ENCODE measurements at places on chromosomes 11 and 22.
A peak's percentile ranks its signal among the peaks of the same experiment; 100 is the strongest.

DNA sequence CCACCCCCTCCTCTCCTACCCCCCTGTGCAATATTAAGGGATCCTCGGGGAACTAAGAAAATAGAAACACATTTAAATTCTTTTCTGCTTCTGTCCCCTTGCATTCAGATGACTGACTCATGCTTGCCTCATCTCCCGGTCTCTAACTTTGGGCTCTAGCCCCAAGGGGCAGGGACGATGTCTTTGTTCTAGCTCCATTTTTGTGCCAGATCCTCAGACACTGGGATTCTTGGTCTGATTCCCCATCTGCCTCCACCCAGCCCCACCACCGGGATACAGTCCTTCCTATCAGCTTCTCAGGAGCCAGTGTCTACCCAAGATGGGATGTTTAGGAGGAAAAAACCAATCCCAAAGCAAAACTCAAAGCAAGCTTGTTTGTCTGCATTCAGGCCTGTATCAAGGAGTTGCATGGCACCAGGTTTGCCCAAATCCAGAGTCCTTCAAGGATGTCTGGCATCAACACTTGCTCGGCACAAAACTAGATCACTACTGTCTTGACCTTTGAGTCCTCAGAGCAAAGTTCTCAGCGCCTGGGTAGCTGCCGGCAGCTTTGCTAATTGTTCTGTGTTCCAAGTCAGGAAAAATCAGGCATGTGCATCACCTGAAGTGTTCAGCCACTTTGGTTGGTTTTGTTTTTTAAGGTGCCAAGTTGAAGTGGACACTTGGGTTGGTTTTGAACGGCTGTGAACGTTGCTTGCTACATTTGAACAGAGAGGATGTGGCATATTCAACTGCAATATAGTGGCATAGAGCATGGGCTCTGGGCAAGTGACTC lies 212.8 kb downstream of the DSCAML1 start:
- DNase-seq: no peak

DNA sequence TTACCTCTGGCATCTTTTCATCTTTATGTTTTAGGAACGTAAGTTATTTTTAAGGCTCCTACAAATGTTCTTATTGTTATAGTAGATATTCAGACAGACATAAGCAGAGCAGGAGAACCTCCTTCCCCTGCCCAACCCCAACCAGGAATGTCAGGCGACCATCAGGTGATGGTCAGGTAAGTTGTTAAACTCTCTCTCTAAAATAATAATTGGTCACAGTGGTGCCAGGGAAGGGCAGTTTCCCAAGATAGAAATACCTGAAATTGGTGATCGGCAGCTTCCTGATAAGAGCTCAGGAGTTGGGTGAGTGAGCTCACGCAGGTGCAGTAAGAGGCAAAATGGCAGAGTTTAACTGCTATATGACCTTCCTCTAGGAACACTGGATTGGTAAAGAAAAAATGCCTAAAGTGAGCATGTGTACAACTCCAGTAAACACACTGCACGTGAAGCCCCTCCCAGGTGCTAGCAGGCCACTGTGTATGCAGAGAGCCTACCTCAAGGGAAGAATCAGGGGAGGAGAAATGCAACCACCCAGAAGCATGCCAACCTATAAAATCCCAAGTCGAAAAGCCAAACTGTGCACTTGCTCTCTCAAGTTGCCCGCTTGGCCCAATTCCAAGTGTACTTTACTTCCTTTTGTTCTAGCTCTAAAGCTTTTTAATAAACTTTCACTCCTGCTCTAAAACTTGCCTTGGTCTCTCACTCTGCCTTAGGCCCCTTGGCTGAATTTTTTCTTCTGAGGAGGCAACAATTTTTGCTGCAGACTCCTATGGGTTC lies 273.9 kb downstream of the SBF2 start:
- no peak for DNase-seq

DNA sequence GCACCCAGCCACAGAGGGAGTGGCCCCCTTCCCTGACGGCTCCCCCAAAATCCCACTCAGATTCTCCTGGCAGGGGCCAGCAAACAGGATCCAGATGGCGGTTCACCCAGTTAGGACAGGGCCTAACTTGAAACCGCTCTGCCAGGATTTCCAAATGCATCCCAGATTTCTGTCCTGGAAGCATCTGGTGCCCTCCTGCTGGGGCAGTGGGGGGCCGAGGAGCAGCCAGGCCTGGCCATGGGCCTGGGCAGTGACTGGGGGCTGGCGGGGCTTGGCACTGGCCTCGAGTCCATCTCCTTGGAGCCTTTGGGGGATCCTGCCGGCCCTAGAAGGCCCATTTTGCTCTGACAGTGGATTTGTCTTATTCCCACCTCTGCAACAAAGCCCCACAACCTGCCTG lies 17.9 kb upstream of the EMID1 start:
- no peak for DNase-seq

DNA sequence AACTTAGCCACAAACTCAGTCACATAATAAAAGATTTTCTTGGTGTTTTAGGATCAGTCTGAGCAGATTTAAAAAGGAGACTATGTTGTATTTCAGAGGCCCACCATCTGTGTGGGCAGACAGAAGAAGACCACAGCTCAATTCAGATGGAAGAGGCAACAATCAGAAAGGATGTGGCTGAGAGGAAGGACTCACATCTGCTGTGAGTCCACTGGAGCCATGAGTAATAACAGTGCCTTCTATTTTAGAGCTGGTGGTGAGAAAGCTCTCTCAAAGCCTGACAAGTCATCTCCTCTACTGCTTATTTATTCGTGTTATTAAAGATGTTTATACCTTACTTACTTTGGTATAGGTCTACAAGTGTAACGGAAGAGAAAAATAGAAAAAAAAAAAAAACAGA lies 357.2 kb downstream of the OPCML start:
- DNase-seq: no peak

DNA sequence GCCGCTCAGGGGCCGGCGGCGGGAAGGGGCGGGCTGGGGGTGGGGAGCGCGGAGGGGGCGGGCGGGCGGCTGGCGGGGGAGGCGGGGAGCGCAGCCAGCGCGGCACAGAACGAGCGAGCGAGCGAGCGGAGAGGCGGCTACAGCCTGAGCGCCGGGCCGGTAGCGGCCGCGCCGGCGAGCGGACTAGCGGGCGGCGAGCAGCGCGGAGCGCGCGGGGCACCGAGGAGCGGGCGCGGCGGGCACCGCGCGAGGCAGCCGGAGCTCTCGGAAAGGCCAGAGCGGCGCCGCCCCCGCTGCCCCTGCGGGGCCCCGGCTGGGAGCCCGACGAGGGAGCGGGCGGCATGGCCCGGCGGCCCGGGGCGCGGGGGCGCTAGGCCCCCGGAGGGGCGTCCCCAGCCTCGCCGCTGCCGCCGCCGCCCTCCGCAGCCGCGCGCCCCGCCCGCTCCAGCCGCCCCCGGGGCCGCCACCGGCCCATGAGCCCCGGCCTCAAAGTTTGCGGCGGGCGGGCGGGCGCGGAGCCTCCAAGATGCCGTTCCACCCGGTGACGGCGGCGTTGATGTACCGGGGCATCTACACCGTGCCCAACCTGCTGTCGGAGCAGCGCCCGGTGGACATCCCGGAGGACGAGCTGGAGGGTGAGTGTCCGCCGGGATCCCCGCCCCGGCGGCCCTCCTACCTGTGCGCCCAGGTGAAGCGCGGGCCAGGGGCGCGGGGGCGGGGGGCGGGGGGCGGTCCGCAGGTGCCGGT lies at the start of gene CABP7:
CABP7 (plus strand) TSS at position 105 of the 747 bp plus-strand sequence; CDS start at position 527, 422 bp downstream.
- DNase-seq: no peak

- DNase-seq: no peak
These were observed 13.7 kb downstream of the MS4A13 start for GRCh38 chr11:60528934-60529333.

DNA sequence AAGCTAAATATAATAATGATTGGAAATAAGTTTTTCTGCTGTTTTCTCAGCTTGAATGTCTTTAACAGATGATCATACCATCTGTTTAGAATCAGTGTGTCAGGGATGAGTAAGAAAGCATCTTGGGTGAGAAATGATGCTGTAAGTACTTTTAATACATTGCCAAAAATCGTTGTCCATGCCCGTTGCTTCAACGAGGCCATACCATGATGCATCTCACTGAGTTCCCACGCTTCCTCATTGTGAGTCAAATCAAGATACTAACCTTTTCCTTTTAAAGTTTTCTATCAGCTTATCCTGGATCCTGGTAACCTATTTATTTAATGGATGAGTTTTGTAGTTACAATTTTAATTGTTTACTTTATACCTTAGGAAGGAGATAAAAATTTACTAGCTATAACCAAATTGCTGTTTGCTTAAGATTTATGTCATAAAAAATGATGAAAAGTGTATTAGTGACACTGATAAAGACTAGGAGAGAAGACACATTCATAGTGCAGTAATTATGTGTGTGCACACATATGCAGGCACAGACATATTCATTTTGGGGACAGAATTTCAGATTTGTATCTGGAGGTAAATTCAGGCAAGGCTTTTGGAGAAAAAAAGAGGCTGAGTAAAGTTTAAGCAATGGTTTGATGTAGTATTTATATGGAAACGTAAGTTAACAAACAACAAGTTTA lies 154.8 kb downstream of the UVRAG start:
- no peak for DNase-seq

- peak; percentile 27 for DNase-seq
These were observed 103.5 kb downstream of the WNT11 start for GRCh38 chr11:76102802-76103201.

DNA sequence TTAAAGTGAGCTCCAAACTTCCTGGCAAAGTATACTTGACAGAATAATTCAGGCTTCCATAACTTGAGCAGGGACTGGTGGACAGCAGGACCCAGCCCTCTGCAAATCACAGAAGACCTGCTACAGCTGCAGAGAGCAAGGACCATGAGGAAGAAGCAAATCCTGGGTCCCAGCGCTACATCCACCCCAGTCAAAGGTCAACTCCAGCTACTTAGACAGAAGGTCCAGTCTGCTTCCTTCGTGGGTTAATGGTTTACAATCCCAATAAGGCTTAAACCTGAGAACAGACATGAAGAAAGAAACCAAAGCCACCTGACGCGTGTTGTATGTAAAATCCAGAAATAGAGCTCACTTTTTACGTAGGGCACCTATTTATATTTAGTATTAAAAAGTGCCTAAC lies 57.7 kb downstream of the SHANK2 start:
- no peak for DNase-seq

- no peak for DNase-seq
These were observed 2.0 kb downstream of the CLCF1 start for GRCh38 chr11:67371189-67371910.

- DNase-seq: no peak
These were observed 29.4 kb downstream of the SYT9 start for GRCh38 chr11:7281079-7281478.

DNA sequence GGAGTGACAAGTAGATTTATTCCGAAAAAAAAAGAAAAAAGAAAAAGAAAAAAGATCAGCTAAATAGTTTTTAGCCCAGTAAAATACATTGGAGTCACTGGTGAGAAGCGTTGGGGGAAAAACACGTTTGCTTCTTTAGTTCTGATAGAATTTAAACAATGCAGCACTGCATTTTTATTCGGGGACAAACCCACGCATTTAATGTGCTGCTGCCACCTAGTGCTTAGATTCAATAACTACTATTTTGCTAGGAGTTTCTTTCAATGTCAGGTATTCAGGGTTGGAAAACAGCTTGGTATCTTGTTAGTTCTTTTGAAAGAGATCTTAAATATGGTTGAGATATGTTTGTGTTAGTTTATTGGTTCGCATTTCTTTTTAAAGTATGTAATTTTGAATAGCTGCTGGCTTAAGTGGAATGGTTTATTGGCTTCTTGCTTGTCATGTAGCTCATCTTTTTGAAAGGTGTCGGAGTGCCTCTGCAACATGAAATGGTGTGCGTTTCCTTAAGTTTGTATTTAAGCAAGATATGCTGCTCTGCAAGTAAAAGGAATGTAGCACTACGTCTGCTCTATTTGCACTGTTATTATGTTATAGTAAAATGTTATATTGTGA lies 41.9 kb downstream of the SVIP start:
- DNase-seq: peak; percentile 35

DNA sequence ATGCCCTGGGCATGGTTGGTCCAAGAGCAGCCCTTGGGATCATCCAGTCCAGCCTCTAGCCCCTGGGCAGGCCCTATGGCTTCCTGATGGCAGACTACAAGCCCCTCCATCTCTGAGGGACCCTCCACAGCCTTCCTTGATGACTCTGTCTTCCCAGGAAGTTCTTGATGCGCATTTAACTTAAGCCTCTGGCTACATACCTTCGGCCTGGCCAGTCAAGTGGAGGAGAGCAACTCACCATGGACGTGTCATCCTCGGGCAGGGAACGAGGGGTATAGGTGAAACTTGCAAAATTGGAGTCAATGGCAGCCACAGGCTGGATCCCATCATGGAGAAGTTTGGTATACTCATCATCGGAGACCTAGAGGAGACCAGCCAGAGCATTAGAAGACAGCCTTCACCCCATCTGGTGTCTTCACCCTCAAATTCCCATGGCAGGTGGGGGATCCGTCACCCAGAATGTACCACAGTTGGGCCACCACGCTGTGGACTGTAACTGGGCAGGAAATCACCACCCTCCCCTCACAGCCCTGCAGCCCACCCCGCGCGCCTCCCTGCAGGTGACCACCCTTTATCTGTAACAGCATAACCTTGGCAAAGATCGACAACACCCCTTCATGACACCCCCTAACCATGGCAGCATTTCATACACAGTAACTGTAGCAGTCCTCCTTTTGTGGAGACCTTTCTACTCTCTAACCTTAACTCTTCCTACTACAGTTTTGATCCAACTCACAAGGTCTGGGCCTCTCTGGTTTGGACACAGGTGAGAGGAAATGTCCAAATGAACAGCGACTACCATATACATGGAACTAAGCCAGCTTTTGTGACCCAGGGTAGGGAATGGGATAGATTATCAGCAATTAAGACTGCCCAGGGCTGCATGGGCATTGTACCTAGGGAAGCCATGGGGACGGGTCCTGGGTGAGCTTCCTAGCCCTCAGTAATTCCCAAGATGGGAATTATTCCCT lies 91.7 kb downstream of the PDE2A start:
- no peak for DNase-seq

GRCh38 chr11:71456831-71457230 lies 3.8 kb downstream of the NADSYN1 start:
- no peak for DNase-seq

- DNase-seq: no peak
These were observed 64.5 kb downstream of the CCDC73 start for GRCh38 chr11:32729976-32730375.

GRCh38 chr11:43872995-43873394 lies 7.6 kb upstream of the ALKBH3 start:
- DNase-seq: no peak

All from hematopoietic multipotent progenitor cell treated with erythropoietin and hydrocortisone succinate and interleukin-3 and kit ligand, for 15 days (in vitro differentiated cells).